ENCODE measurements at places on chromosomes 2 and 18. TPM values are rescaled to one million over a fixed set of nuclear protein-coding genes. Genes with fewer than 3 reads are reported as not detected.

The DPYSL5 gene
- 1.8 TPM for total RNA-seq

The XDH gene
- not detected for total RNA-seq

The PGAP1 gene
- 24.6 TPM for total RNA-seq

The FIGLA gene
- not detected for total RNA-seq

DNA sequence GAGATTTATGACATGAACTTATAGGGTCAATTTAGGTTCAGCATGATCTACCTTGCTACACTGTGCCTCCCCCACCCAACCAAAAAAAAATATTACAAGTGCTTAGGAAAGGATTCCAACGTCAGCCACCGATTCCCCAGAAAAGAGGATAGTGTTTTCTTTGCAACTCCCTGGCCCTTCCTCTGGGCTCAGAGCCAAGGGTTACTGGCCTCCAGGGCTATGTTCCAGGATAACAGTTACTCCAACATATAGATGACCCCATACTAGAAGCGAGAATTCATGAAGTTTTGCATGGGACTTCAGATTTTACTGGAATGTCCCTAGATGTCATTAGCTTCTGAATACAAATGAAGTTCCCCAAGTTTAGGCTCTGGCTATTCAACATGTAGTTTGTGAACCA, 172.1 kb downstream of the UPP2 start:
- no peak for DNase-seq

- DNase-seq = peak; percentile 98
These were observed at the start of gene LAPTM4A for GRCh38 chr2:20051532-20052228. Gene LAPTM4A, minus strand, starts transcription at chr2:20051628. Its CDS starts 108 bp downstream, at chr2:20051520.

DNA sequence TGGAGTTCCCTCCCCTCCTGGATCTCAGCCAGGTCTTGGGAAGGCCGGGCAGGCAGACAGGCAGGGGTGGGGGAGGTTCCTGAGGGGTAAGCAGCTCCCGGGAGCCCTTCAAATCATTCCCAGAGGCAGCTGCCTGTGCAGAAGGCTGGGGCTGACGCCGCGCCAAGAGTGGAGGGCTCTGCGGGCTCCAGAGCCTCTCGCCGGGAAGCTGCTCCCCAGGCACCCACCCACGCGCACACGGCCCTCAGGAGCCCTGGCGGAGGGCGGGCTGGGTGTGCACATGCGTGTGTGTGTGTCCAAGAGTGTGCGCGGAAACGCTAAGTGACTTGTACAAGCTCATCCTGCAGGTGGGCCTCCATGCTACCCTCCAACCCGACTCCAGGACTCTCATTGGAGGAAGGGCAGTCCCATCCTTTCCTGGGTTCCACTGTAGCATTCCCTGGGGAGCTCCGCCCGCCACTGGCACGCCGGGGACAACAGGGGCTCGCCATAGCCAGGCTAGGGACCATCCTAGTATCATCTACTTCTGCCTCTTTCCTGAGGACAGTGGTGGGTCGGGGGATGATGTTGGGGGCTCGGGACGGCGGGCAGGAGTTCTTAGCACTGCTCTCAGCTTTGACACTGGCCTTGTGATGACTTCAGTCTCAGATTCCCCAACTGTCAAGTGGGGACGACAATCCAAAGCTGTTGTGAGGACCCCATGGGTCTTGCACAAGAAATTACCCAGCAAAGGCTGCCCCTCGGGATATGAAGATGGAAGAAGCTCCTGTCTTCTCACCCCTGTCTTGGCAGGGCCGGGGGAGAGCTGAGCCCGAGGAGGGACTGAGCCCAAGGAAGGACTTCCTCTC, 50.3 kb downstream of the INHBB start:
- DNase-seq = no peak

DNA sequence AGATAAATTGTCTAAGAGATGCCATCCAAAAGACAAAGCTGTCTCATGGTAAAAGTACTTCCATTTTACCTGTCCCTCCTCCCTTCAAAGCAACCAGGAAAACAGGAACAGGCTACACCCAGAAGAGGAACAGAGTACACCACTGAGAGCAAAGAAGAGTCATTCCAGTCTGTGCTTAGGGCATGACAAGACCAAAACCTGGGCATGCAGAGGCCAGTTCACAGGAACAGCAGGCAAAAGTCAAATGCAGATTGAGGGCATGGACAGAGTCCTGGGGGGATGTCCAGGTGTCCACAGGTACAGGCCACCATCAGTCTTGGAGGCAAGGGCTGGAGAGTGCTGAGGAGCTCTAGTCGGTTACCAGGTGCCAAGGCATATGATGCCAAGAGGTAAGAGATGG, 23.7 kb downstream of the PLEK start:
- DNase-seq = no peak

DNA sequence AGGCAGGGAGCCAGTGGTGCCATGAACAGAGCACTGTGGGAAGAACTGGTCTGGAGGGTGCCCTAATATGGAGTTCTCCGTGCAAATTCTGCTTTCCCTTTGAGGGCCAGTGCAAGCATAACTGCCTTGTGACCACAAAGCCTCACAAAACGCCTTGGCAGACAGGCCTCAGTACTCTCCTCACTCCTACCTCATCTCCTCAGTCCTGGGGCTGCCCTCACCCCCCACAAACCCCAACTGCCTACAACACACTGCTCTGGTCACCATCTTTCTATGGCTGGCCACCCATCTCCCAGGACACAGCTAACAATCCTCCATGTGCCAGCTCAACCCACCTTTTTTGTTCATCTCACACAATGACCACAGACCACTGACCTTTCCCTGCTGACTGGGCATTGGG, 8.9 kb downstream of the COX5B start:
- DNase-seq = no peak

- DNase-seq = no peak
These were observed 17.3 kb upstream of the TRIM43 start for GRCh38 chr2:95574506-95574905.

- DNase-seq = peak; percentile 54
These were observed 17.3 kb upstream of the KLHL23 start for GRCh38 chr2:169716238-169716886.
